Spinal cord (tissue), 10 donors: ENCODE measurements at places on chromosomes 5 and 9.

DNA sequence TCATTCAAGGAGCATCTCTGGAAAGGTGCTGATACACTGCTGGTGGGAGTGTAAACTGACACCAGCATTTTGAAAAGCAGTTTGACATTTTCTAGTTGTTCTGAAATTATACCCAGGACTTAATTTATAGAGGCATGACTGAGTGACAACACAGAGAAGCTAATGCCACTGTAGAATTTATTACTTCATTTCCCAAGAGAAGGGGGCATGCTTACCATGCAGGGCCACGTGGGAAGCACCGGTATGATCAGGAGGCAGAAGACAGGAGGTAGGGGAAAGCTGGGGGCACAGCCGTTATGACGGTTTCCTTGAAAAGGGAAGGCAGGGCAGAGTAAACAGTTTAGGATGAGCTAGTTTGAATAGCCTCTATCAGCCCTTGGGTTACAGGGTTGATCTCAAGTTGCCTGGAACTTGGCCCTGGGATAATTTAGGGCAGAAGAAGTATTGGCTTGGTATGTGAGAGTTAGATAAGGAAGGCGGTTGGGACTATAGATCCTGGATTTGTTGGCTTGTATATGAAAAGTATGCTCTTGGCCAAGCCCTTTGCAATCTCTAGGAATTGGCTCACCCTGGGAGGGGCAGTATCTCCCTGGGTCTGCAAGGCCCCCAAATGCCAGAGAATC lies 305.7 kb downstream of the ENC1 start:
- no peak for DNase-seq

DNA sequence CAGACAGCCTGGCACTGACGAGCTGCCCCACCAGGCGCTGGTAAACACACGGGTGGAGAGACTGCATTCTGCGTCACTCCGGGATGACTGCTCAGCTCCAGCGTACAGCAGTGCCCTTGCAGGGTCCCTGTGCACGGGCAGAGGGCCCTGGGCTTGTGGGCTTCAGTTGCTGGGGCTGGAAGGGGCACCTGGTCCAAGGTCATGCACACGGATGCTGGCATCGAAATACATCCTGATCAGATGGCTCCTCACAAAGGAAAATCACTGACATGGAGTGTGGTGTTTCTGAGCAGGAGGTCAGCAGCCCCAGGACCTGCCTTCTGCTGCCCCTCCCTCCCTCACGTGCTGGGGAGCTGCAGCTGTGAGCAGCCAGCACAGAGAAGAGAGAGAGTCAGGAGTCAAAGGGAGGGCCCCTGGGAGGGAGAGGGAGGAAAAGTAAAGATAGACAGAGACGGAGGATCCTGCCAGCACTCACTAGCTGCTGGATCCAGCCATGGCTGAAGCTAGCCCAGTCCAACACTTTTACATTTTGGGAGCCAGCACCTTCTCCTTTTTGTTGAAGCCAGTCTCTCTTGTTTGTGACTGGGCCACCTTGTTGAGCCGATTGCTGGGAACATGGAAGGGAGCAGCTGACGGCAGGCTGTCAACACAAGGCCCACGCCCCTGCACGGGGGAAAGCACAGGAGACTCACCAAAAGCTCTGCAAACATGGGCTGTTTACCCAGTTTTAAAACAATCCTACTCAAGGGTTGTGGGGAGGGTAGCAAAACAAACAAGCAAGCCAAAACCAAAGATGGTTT lies 166.5 kb upstream of the PHYKPL start:
- DNase-seq, result no peak

DNA sequence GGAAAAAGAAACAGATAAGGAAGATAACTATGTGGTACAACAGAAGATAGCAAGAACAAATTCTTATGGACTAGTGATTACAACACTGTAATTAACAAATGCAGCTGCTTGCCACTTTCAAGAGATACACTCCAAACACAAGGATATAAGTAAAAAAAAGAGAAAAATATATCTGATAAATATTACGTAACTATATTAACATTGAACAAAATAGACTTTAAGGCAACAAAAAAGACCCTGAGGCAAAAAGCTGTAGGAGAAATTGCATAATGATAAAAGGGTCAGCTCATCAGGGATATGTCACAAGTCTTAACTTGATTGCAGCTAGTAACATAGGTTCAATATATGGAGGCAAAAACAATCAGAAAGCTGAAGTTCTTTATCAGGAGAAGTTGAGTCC lies 51.3 kb upstream of the RNF130 start:
- no peak for DNase-seq

GRCh38 chr9:33167972-33168461 lies 881 bp upstream of the B4GALT1 start:
- no peak for DNase-seq

DNA sequence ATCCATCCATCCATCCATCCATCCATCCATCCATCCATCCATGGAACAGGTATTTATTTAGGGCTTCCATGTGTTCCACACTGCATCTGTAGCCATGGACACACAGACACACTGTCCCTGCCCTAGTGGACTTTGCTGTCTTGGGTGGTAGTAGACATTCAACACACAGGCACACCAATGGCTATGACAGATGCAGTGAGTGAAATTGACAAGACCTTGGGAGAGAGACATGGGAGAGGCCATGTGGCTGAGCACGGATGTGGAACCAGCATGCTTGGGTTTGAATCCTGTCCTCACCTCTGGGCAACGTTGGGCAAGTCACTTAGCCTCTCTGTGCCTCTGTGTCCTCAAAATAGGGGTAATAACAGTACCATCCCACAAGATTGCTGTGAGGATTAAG lies 45.3 kb downstream of the STOM start:
- no peak for DNase-seq
